Activated CD8-positive, alpha-beta memory T cell treated with anti-CD3 and anti-CD28 coated beads for 1 hour (primary cell): ENCODE measurements at places on chromosomes 1 and 21.

DNA sequence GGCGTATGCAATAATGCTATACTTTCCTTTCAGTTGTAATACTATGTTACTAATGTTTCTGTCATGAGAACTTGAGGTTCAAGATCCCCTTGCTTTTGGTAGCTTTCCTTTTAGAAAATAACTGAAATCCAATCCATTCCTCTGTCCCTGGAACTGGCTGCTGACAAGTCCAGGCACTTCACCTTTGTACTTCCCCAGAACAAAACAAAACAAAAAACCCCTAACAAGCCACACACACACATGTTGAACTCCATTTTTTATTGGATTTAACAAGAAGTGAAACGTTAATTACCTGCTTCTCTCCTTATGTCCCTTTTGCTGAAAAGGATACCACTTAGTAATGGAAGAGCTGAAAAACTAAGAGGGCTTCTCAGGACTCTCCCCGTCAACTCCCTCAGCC, 26.1 kb upstream of the SDC3 start:
- no peak for DNase-seq

- DNase-seq, result no peak
Observed at GRCh38 chr1:208766832-208767231, 522.6 kb upstream of the PLXNA2 start.

- DNase-seq, result no peak
Observed at GRCh38 chr1:5343256-5344020, 648.8 kb downstream of the NPHP4 start.

- no peak for DNase-seq
Observed at GRCh38 chr21:15848634-15849560, 119.1 kb downstream of the USP25 start.

- DNase-seq, result no peak
Observed at GRCh38 chr1:185720633-185721272, 13.4 kb upstream of the HMCN1 start.

DNA sequence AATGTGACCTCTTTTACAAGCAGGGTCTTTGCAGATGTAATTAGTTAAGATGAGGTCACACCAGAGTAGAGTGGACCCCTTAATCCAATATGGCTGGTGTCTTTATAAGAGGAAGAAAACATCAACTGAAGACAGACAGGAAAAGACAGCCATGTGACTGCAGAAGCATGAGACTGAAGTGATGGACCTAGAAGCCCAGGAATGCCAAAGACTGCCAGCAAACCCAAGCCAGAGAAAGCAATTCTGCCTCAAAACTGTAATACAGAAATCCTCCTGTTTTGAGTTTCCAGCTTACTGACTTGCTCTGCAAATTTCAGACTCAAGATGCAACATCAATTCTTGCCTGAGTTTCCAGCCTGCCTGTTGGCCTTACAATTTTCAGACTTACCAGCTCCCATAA, 17.3 kb downstream of the ENAH start:
- no peak for DNase-seq

- DNase-seq, result no peak
Observed at GRCh38 chr1:200090252-200091159, 63.0 kb downstream of the NR5A2 start.

DNA sequence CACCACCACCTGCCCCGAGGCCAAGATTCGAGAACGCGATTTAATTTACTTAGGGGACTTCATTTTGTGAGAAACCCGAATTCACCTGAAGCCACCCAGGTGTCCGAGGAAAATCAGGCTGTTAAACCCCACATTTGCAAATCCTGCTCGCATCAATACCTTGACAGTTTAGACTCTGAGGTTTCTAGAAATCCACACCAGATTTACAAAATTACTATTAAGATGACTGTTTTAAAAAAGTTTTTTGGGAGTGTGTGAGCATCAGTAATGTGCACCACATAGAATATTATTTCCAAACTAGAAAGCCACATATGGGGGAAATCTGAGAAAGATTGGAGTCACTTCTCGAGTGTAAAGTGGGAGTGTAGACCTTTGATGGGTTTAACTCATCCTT, 685 bp downstream of the RIMKLA start:
- no peak for DNase-seq

GRCh38 chr1:218575856-218576255, 230.7 kb downstream of the TGFB2 start:
- DNase-seq, result no peak

DNA sequence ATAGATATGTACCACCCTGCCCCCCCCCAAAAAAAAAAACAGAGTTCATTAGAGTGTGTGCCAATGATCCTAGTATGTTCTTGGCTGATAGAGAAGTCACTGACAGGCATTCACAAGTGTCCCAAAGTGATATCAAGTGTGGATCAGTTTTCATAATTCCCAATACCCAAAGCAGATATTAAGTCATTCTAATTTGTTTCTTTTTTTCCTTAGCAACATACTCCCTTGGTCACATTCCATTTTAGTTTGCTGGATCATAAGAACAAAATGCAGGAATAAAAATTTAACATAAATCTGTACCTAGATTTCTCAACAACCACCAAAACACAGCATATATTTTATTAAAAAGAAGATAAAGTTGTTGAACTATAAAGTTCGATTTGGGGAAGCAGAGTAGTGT, 129.8 kb upstream of the PALMD start:
- DNase-seq, result no peak

- no peak for DNase-seq
Observed at GRCh38 chr1:224864006-224864405, 65.5 kb upstream of the DNAH14 start.

GRCh38 chr1:175314300-175314699, 121.7 kb upstream of the KIAA0040 start:
- DNase-seq, result no peak

DNA sequence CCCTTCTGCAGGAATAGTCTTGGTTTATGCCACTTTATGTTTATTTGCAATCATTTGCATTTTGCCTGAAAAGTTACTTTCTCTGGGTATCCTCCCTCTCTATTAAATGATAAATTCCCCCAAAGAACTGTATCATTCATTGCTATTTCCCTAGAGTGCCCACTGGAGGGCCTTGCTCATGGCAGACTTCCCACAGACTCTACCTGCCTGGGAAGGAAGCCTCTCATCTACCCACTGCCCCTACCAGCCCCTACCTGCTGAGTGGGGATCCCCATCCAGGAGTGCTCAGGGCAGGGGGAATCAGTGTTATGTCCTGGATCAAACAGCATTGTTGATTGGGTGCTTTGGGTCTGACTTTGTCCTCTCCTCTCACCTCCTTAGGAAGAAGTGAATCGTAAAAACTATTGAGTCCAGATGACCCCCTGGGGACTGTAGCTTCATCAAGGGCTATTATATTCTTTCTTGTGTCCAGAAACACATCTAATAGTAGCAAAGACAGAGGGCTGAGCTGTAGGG, 6.8 kb upstream of the LRRN2 start:
- no peak for DNase-seq
